DMS53 (cell line): ENCODE measurements at places on chromosomes 6 and 20.
A peak's percentile ranks its signal among the peaks of the same experiment; 100 is the strongest.

DNA sequence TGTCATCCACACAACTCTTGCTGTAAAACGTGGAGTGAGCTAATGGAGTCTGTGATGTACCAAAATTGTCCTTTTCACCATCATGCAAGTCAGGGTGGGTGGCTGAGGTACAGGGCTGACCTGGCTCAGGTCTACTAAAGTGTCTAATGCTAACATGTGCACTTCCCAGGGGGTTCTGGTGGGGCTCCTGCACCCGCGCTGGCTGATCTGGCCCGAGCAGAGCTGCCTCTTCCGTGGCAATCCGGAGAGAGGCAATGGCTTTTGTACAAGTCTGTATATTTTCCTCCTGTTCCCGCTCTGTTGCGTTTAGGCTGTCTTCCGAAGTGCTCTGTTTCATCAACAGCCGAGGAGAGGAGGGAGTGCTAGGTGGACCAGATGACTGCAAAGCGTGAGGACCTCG lies 191.8 kb downstream of the HIVEP2 start:
- no peak for DNase-seq

- peak; percentile 68 for DNase-seq
Measured at GRCh38 chr20:41361757-41362747, 4.6 kb downstream of the EMILIN3 start.

DNA sequence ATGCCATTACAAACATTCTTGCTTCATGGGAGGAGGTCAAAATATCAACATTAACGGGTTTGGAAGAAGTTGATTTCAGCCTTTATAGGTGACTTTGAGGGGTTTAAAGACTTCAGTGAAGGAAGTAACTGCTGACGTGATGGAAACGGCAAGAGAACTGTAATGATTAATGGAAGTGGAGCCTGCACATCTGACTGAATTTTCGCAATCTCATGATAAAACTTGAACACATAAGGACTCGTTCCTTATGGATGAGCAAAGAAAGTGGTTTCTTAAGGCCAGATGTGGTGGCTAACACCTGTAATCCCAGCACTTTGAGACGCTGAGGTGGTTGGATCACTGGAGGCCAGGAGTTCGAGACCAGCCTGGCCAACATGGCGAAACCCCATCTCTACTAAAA lies 226.1 kb downstream of the BCAS1 start:
- DNase-seq, result no peak

- DNase-seq, result no peak
Measured at GRCh38 chr20:62067547-62068260, 2.0 kb upstream of the TAF4 start.

- DNase-seq, result peak; percentile 98
Measured at GRCh38 chr6:154590756-154591155, 80.3 kb upstream of the CNKSR3 start.

- DNase-seq, result no peak
Measured at GRCh38 chr20:56469077-56469449, 636 bp downstream of the RTF2 start.

- DNase-seq, result no peak
Measured at GRCh38 chr6:136335736-136336363, 46.2 kb upstream of the BCLAF1 start.

- DNase-seq, result no peak
Measured at GRCh38 chr6:166152660-166153059, 15.0 kb downstream of the TBXT start.

GRCh38 chr6:147154454-147154853 lies 49.8 kb upstream of the STXBP5 start:
- DNase-seq, result peak; percentile 90

- no peak for DNase-seq
Measured at GRCh38 chr20:31551163-31552081, 37.2 kb downstream of the HM13 start.

DNA sequence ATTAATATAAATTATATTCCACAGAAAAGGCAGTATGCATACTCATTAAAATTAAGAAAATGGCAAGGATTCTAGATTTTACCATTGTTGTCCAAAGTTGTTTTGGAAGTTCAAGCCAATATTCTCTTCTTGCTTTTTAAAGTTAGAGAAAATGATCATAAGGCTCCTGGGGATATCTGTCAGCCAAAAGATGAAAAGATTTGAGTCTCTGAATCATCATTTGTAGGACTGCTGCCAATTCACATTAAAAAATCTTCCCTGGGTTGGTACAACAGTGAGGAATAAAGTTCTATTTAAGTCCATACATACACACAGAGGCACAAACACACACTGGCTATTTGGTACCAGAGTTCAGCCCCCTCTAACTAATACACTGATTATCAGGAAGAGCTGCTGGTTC lies 620.1 kb downstream of the COL12A1 start:
- no peak for DNase-seq

GRCh38 chr6:130159956-130160355 lies 62.8 kb downstream of the SAMD3 start:
- no peak for DNase-seq

- DNase-seq, result peak; percentile 5
Measured at GRCh38 chr20:23823111-23823510, 3.4 kb downstream of the CST2 start.
